ENCODE measurements at places on chromosomes 3 and 15.

DNA sequence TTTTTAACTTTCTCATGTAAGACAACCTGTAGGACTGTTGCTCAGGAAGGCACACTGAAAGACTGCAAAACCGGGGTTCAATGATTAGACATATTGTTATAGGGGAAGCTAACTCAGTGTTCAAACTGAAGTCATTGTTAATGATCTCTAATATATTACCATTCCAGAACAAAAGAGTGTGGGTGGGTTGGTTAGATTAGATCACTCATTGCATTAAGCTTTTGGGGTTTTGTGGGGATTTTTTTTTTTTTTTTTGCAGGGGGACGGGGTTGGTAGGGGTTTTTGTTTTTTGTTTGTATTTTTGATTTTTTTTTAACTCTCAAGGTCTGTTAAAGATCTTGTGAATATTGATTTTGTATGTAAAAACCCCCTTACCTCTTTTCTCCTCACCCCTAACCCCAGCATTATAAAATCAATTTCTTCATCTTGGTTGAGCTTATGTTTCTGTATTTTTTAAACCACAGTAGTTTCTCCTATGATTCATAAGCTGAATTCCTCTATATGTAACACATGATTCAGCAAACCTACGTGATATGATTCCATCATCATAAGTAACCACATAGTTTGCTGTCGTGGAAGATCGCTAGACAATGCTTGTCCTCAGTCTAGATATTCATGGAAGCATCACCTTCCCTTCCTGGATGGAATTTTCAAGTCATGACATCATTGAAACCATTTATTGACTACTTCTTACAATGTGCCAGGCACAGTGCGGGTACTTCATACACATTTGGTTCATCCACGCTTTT lies 544.1 kb upstream of the MDFIC2 start:
- no peak for DNase-seq

DNA sequence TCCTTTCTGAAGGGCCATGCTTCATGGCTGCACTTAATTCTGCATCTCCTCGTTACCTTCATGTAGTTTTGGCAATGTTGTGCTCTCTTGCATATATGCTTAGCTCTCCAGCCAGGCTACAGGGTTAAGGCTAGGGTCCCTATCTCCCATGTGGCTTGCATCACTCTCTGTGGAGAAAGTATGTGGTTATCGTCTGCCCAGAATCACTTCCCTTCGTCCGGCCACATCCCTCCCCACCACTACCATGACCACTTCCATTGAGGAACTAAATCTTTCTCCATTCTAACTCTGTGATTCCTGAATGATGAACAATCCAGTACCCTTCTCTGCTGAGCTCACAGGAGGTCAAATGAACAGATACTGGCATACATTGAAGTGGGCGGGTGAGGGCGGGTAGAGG lies 34.0 kb downstream of the WWTR1 start:
- DNase-seq = no peak

DNA sequence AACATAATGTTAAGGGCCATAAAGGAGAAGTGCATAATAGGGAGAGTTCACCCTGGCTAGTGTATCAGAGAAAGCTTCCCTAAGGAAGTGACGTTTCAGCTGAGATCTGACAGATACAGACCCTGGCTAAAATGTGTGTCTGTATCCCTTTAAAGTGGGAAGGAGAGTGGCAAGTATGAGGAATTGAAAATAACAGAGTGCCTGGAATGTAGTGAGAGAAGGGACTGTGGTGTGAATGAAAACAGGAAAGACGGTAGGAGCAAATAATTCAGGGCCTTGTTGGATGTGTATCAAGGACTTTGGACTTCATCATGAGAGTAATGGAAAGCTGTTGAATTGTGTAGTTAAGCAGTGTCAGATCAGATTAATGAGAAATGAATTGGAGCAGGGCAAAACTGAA lies 30.5 kb downstream of the NEO1 start:
- DNase-seq = no peak

GRCh38 chr3:152302521-152303021 lies 33.8 kb downstream of the MBNL1 start:
- DNase-seq = no peak

DNA sequence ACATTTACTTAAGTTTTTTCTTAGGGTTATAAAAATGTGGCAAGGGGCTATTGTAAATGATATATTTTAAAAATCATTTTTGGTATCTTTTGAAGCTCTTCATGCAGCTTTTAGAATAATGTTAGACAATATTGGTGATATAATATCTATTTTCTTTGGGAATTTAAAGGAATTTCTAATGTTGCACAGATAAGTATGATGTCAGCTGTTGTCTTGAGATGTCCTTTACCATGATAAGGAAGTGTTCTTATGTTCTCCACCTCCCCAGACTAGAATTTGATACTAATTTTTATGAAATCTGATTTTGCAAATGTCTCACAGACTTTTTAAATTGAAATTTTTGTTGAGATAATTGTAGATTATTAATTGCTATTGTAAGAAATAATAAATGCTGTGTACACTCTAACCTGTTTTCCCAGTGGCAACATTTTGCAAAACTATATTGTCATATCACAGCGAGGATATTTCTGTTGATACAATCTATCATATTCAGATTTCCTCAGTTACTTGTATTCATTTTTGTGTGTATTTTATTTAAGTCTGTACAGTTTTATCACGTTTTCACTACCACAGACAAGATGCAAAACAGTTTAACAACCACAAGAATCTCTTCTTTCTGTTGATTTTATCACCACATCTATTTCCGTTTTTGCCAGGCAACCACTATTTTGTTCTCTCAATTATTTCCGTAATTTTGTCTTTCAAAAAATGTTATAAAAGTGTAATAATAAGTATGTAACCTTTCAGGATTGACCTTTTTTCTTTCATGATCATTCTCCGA lies 55.4 kb downstream of the SPRED1 start:
- no peak for DNase-seq

GRCh38 chr15:34795267-34796081 lies at the start of gene ACTC1:
TSS of gene ACTC1 (minus strand) at chr15:34795549. CDS start at chr15:34794808, 741 bp downstream.
- DNase-seq = no peak

DNA sequence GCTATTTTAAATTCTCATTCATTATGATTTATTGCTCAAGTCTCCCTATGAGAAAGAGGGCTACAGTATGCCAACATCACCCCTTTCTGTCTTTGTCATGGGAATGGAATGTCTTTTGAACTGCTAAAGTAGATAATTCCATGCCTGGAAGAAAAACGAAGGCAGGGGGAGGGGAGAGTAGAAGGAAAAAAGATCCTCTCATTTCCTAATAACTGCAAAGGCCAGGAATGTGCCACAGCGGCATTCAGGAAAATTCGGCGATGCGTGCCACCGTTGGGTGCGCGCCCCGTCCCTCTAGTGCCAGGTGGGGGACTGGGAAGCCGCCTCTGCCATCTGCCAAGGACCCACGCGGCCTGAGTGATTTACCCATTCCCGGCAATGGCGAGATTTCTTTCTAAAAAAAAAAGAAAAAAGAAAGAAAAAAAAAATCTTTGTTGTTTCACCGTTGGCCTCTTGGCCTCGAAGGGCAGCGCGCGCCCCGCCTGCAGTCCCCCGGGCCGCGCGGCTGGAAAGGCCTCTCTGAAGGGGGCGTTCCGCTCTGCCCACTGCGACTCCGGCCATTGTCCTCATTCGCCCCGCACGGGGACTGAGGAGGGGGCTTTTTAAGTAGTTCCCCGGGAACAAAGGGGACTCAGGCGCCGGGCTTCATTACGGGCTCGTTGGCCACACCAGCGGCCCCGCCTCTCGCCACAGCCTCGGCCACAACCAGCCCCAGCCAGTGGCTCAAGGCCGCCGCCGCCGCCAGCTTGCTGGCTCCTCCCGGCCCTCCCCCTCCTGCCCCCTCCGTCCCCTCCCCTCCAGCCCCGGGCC lies 54.5 kb downstream of the CPN2 start:
- DNase-seq = no peak

DNA sequence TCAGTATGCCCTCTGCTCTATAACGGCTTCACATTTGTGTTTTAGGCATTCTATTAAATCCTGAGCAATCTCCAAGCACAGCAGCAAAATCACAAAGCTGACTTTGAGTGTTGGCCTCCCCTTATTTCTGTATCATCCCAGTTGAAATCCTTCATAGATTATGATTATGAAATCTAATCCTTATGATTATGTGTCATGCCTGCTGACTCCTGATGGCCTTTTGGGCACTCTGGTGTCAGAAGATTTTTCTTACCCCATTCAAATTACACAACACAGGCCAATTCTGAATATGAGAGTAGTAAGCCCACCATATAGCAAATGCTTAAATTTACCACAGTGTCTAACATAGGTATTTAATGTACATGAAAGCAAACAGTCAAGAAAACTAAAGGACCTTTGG lies 34.3 kb downstream of the CDV3 start:
- no peak for DNase-seq

DNA sequence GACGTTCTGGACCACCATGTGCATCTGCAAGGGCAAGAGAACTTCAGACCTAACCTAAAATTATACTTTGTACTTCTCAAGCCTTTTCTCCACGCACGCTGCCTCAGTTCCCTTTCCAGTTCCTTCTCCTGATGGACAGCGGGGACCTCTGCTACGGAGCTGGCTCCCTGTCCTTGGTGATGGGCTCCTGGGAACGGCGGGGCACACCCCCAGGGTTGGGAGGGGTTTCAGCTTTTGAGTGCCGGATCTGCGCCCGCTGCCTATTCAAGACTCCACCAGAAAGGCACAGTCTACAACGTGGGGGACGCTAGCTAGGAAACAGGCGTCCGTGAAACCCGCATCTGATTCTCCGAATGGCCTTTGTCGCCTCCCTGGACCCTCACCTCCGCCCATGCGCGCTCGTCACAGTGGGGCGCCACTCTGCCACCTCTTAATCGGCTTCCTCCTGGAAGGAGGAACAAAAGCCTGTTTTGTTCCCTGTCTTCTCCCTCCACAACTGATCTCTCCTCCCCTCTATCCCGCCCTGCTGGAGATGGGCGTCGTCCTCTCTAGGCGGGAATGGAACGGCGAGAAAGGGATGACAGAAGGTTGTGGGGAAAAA lies 2.2 kb downstream of the GPR149 start:
- no peak for DNase-seq

GRCh38 chr3:108222853-108223565 lies 785 bp upstream of the IFT57 start:
- no peak for DNase-seq

GRCh38 chr3:173584093-173584837 lies 186.7 kb downstream of the NLGN1 start:
- DNase-seq = no peak

DNA sequence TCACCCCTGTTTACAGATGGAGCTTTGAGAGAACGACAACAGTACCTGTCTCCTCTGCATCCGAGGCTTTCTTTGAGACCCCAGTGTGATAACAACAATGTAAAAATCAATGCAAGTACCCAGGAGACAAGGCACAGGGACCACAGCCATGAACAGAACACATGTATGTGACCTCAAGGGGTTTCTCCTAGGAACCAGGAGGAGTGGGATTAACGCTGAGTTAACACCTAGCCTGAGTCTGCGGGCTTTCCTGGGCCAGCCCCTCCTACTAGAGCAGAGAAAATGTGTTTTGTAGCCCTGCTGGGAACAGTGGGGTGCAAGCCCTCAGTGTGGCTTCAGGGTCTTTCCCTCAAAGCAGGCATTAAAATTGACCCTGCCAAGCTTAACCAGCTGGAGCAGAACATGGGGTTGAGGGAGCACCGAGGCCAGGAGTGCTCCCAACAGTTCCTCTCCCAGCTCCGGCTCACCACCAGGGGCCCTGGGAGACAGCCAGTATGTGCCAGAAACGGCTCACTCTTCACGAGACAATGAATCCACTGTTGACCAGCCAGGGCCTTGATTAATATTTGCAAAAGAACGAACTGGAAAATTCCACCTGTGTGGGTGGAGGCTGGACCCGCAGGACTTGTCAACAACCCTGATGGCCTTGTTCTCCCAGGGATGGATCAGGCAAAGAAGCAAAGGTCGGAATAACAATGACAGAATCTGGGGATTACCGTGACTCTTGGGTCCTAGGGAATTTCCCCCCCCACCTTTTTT lies 3.6 kb downstream of the CHDH start:
- no peak for DNase-seq

DNA sequence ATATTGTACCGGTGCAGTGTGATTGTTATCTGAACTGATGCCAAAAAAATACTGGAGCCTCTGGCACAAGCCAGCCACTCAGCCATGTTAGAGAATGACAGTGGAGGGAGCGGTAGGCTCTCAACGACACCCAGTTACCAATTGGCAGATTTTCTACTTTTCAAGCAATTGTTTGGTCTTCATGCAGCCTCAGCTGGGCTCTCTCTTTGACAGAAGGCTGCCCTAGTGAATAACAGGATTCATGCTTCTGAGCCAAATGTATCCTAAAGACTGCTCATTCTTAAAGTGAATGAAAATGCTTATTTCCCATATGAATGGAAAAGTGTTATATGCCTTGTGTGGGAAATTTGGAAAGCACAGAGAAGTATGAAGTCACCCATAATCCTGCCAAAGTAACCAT lies 261.2 kb upstream of the TRIM42 start:
- DNase-seq = no peak

DNA sequence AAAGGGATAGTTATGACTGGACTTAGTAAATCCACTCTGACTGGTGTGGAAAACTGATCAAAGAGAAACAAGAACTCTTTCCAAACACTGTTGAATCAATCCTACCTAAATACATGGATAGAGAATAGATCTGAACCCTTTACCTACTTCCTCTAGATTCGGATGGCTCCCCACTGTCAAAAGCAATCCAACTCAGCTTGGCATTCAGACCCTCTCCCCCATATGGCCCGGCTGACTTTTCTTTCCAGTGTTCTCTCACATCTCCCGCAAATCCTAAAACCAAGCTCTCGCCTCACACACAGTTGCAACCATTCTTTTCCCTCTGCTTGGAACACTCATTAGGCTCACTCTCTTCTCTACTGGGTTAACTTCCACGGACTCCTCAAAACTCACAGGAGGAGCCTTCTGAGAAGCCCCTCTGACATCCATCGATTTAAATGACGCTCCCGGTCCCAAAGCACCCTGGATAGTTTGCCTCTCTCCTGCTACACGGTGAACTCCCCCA lies 639 bp downstream of the SPICE1 start:
- DNase-seq = no peak

- DNase-seq = no peak
Observed at GRCh38 chr3:30511524-30512251, 94.7 kb upstream of the TGFBR2 start.

GRCh38 chr3:102514241-102514640 lies 79.4 kb downstream of the ZPLD1 start:
- no peak for DNase-seq

DNA sequence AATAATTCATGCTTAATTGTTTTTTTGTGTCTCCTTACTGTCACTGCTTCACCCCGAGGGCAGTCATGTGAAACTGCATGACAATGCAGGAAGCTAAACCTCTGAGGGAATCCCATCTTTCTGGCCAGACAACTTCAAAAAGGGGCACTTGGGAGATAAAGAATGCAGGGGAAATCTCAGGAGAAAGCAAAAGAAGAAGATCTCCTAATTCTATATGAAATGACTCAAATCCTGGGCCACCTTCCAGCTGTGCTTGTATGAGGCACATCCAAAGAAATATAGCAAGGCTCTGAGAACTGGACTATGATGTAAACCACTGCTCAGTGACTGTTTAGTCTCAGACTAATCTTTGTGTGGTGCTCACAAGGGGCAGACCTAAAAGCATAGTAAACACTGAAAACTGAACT lies 22.6 kb upstream of the UMPS start:
- no peak for DNase-seq

Data from activated naive CD8-positive, alpha-beta T cell treated with anti-CD3 and anti-CD28 coated beads, Interleukin-2, amount 10 ng/mL, durations not matched to agents 7 days and 5 days (primary cell).